ENCODE measurements at places on chromosomes 5 and 9.
A peak's percentile ranks its signal among the peaks of the same experiment; 100 is the strongest.

DNA sequence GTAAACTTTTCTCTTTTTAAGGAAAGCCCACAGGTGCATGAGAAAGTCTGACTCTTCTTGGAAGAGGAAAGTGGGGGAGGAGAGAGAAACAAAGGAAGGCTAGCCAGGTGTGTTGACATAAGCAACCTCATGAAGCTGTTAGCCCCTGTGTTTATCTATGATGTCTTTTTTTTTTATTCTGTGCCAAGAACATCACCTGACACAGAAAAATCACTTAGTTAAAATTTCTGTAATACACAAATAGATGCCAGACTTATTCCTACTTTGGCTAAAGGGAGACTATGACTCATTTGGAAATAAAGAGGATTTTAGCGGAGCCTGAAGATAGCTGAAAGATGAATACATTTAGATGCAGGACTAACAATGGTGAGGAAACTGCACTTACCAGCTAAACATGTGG is 58.3 kb downstream of the BAAT start:
- no peak for DNase-seq

GRCh38 chr9:104085525-104085924 is 8.6 kb upstream of the SMC2 start:
- no peak for DNase-seq

GRCh38 chr9:90451804-90452203 is 190.8 kb downstream of the DIRAS2 start:
- DNase-seq, result no peak

GRCh38 chr9:127714951-127715469 is 453 bp downstream of the PTRH1 start:
- DNase-seq, result peak; percentile 29

DNA sequence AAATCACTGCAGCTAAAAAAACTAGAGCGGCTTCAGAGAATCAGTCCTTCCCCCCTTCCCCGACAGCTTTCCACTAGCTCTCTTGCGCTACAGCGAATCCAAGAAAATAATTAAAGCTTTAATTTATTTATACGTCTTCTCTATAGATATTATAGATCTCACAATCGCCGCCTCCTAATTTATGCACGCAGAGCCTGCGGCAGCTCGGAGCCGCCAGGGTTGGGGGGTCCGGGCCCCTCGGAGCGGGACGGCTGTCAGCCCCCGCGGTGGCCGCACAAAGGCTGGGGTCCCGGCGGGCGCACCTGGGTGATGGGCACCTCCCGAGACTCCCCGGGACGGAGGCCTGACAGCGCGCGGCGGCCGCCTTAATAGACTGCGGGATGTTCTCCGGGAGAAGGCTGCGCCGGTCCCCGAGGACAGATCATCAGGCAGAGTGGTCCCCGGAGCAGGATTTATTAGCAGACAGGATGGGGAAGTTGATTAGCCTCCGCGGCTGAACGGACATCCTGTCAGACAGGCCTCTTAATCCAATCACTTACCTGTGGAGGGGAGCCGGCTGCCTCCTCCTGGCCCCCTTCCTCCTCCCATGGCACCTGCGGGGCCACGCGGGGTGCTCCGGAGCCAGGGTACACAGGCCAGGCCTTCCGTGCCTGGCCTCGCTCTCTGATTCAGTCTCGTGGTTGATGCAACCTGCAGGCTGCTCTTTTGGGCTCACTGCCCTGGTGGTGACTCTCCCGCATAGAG is 166.8 kb downstream of the MELK start:
- DNase-seq, result peak; percentile 25

DNA sequence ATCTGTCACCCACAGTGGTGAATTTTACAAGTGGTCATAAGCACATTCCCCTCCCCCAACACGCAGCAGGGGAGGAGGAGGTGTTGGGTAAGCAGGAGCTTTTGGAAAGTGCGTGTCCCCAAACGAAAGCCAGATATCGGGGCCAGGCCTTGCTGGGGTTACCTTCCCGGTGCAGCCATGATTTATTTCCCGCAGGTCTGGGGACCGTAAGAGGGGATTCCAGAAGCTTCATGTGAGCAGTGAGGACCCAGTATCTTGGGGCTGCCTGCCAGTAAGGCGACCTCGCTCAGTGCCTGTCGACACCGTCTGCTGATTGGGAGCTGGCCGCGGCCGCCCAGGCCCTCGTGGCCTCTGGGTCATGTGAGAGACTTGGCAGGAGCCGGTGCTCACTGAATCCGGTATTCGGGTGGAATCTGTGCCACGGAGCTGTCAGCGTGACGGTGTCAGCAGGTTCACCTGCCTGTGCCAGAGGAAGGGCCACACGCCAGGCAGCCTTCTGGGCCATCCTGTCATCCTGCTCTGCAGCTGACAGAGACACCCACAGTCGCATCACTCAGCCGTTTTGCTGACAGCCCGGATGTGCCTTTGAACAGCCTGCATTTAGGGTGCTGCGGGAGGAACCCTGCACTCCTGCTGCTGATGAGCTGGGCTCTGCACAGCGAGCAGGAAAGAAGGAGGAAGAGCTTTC is 37.3 kb downstream of the SEC61B start:
- peak; percentile 19 for DNase-seq
